Fibroblast of skin of scalp (primary cell): ENCODE measurements at places on chromosomes 3 and 15.

DNA sequence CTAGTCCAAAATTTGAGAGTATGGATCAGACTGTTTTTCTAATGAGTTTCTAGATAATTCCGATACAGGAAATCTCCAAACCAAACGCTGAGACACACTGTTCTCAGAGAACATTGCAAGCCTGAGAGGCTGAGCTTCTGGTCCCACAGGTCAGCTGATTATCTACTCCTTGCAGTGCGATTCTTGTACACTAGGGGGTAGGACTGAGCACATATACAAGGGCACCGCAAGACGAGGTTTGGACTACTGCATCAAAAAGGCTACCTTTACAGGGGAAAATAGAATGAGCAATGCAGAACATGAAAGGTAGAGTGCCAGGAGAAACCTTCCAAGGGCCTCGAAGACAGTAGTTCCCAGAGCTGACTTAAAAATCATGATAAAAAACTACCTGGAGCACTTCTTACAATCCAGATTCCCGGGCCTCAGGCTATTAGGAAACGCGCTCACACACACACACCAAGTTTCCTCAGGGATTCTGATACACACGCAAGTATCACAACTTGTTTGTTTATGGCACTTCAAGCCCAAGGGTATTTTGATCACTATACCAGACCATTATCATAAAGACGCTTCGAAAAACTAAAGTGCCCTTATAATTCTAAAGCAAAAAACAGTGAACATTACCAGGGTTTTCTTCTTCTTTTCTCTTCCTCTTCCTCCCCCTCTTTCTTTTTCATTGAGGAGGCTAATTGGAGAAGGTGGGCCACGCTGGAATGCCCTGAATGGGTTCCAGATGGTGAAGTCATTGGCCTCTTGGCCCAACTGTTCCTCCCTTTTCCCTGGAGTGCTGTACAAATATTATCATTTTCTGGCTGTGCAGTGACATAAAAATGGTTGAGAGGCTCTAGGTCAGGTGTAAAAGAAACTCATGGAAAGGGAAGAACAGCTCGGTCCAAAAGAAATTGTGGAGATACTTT, 61.8 kb downstream of the SLC12A8 start:
- DNase-seq: no peak

GRCh38 chr3:149120051-149120972, 9.1 kb upstream of the HPS3 start:
- peak; percentile 68 for DNase-seq

- no peak for DNase-seq
Measured at GRCh38 chr15:28997791-28998190, 112.0 kb downstream of the APBA2 start.

- DNase-seq: no peak
Measured at GRCh38 chr3:24428481-24428880, 66.2 kb downstream of the THRB start.

DNA sequence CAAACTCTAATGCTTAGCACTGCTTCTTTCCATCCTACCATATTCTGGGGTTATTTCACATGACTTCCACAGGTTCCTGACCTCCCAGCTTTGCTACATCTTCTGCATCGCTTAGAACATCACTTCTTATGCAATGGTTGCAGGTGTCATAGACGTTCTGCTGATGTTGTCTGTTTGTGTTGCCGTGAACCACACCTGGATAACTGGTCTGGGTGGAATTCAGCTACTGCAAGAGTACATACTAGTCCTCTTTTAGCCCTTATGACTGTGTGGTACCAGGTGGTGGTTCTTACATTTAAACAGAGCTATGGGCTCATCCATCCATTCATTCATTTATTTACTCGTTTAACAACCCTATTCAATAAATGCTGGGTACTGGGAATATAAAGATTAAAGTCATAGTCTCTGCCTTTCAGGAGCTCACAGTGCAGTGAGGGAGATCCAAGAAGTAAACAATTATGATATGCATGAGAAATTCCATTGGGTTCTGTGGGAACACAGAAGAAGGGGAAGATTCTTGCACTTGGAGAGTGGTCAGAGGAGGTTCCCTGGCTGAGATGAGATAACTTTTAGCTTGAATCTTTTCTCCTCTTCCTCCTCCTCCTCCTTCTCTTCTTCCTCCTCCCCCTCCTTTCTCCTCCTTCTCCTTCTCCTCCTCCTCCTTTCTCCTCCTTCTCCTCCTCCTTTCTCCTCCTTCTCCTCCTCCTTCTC, 30.8 kb downstream of the TMEM45A start:
- DNase-seq: no peak
